Upper lobe of left lung (tissue), 6 donors: ENCODE measurements at places on chromosomes 1 and 21.
A peak's percentile ranks its signal among the peaks of the same experiment; 100 is the strongest.

DNA sequence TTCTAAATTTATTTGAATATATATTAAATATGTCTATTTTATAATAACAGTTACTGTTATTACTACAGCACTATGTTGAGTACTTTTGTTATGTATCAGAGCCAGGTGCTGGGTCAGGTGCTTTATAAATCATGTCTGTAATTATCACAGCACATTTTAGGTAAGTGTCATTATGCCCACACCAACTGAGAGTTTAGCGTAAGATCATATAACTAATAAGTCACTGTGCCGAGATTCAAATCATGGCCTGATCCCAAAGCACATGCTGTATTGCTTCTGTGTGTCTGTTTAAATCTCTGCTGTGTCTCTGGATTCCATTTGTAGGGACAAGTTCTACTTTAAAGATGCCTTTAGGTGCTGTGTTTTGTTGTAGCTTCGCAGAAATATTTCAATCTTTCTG is 1.9 kb downstream of the GPSM2 start:
- no peaks in the 10 kb centered on the region for H3K36me3 ChIP-seq
- peaks cover 13% of the 10 kb centered on the region for H3K4me1 ChIP-seq
- H3K27me3 ChIP-seq = no peaks in the 10 kb centered on the region

DNA sequence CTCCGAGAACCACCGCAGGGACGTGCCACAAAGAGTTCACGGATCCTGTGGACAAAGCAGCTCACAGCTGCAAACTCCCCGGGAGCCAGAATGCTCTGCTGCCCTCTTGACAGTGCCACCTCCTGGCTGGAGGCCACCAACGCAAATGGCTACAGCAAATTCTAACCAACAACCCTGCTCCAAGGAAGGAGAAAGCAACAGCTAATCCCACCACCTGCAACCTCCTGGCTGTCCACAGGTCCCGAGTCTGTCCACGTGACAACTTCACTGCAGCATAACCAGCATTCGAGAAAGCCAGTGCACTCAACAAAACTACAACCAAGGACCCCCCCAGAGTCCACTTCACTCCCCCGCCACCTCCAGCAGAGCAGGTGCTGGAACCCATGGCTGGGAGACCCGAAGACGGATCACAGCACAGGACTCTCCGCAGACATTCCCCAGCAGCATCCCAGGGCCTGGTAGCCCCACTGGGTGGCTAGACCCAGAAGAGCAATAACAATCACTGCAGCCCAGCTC is 17.3 kb downstream of the POFUT2 start:
- no peak for DNase-seq
- H3K27ac ChIP-seq = no peak overlapping the region
- H3K27me3 ChIP-seq = no peaks in the 10 kb centered on the region

- no peaks in the 10 kb centered on the region for H3K27me3 ChIP-seq
- no peak for DNase-seq
- H3K4me1 ChIP-seq = peaks cover 17% of the 10 kb centered on the region
- no peak overlapping the region for H3K27ac ChIP-seq
Observed at GRCh38 chr1:156700736-156701531, 4.4 kb downstream of the CRABP2 start.

- DNase-seq = peak; percentile 76
- H3K36me3 ChIP-seq = no peaks in the 10 kb centered on the region
- peaks cover 5% of the 10 kb centered on the region for H3K4me1 ChIP-seq
Observed at GRCh38 chr1:175319112-175319911, 126.7 kb upstream of the KIAA0040 start.
